NCI-H510A (cell line): ENCODE measurements at places on chromosomes 3 and 15.

DNA sequence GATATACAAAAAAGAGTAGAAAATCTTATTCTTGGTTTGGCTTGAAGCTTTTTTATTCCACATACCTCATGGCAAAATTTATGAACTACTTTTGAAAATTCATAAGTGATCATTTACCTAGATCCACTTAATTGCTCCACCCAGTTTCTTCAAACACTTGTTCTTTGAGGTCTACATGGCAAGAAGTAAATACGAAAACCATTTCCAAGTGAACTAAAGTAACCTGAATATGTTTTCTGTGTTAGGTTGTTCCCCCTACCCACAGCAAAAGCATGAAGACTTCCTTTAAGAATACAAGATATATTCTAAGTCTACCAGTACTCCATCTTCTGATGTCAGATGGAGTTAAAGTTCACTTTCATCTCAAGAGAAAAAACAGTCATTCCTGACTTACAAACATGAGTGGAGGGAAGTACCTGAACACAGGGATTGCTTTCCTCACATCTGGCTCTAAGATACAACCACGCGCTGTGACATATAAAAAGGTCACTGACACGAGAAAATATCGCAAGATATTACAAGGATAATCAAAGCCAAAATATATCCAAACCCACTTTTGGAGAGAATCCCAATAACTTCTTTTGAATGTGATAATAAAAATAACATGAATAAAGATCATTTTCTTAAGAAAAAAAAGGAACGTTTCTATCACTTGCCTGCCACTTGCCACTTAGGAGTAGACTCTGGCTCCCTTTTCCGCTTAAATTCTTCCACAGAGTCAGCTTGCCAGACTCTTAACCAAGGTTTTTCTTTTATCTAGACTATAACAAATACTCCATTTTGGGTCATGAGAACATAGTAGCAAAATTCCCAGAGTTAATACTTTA is 424.5 kb downstream of the TIGIT start:
- no peak for DNase-seq

- DNase-seq, result no peak
These were observed 700.1 kb downstream of the NLGN1 start for GRCh38 chr3:174097686-174098085.

- no peak for DNase-seq
These were observed 32.4 kb upstream of the MYO1E start for GRCh38 chr15:59405079-59405478.

GRCh38 chr3:126441256-126441880 is 34.3 kb downstream of the ZXDC start:
- DNase-seq, result no peak

- DNase-seq, result no peak
These were observed 53.7 kb downstream of the BDH1 start for GRCh38 chr3:197501879-197502620.
